Caudate nucleus (tissue), 63 donors: ENCODE measurements at places on chromosomes 13 and 19.

- no peak for DNase-seq
These were observed 635.4 kb upstream of the ARGLU1 start for GRCh38 chr13:107203146-107203847.

- DNase-seq = no peak
These were observed 4.4 kb upstream of the EID2 start for GRCh38 chr19:39544226-39544903.

DNA sequence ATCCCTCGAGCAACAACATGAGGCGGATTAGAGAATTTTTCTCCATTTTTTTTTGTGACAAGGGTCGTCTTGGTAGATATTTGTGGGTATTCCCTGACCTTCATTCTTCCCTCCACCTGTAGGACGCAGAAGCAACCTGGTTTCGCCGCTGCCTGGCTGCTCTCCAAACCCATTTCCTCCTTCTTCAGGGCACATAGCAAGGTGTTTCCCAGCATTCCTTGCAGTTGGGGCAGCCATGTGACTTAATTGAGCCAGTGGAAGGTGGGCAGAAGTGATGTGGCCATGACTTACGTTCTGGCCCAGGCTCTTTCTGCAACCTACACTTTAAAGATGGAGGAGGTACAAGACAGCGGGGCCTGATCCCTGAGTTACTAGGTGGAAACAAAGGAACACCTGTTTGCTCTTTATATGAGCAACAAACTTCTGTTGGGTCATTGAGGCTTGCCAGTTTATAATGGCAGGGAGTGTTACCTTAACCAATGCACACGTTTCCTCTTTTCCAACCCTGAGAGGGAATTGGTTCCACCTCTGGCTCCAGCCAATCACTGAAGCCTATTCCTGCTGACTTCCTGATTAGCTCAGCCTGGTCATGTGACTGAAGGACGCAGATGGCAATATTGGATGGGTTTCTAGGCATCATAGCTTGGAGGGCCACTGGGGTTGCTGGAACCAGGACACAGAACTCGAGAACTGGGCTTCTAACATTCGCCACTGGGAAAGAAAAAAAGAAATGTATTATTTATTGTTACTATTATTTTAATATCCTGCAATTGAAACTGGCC is 30.8 kb upstream of the ZNRF4 start:
- DNase-seq = no peak

DNA sequence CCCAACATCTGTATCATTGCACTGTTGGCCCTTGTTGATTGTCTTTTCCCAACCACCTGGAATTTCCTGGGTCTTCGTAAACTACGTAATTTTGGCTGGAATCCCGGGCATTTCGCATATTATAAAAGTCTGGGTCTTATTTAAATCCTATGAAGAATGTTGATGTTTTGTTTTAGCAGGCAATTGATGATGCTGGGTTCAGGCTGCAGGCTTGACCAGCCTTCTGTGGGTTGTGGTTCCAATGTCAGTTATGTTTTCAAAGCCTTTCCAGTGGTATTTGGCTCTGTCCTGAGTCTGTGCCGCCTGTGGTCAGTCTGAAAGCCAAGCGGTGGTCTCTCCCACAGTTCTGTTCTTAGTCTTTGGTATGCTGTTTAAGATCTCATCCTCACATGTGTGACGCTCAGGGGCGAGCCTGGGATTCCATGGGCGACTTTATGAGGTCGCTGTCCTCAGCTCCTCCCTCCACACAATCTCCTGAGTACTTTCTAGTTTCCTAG is 12.4 kb downstream of the SLC35E1 start:
- no peak for DNase-seq

GRCh38 chr19:1893791-1894190 is 8.5 kb upstream of the ABHD17A start:
- DNase-seq = no peak

DNA sequence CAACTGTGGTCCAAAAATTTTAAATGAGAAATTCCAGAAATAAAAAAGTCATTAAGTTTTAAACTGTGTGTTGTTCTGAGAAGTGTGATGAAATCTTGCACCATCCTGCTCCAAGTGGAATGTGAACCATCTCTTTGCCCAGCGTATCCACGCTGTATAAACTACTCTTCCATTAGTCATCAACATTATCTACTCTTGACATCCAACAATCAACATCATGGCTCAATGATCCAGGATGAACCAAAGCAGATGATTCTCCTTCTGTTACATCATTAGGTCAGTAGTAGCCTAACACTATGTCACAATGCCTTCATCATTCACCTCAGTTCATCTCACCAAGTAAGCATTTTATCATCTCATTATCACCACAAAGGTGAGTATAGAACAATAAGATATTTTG is 55.3 kb downstream of the SUCLA2 start:
- DNase-seq = no peak

GRCh38 chr13:48556817-48557216 is 23.9 kb upstream of the RCBTB2 start:
- DNase-seq = no peak

DNA sequence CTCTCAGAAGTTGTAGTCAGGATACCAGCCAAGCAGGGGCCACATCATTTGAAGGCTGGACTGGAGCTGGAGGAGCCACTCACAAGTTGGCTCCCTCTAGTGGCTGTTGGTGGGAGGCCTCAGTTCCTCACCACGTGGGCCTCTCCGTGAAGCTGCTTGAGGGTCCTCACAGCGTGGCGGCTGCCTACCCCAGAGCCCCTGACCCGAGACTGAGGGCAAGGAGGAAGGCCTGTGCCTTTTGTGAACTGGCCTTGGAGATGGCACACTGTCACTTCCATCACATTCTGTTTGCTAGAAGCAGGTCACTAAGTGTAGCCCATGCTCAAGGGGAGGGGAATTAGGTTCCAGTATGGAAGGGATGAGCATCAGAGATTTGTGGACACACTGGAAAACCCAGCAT is 14.6 kb downstream of the GNA11 start:
- DNase-seq = no peak

- peak; percentile 55 for DNase-seq
These were observed 21.6 kb downstream of the VASP start for GRCh38 chr19:45528744-45529419.

- DNase-seq = no peak
These were observed 175.4 kb downstream of the KLF12 start for GRCh38 chr13:73958657-73959397.

DNA sequence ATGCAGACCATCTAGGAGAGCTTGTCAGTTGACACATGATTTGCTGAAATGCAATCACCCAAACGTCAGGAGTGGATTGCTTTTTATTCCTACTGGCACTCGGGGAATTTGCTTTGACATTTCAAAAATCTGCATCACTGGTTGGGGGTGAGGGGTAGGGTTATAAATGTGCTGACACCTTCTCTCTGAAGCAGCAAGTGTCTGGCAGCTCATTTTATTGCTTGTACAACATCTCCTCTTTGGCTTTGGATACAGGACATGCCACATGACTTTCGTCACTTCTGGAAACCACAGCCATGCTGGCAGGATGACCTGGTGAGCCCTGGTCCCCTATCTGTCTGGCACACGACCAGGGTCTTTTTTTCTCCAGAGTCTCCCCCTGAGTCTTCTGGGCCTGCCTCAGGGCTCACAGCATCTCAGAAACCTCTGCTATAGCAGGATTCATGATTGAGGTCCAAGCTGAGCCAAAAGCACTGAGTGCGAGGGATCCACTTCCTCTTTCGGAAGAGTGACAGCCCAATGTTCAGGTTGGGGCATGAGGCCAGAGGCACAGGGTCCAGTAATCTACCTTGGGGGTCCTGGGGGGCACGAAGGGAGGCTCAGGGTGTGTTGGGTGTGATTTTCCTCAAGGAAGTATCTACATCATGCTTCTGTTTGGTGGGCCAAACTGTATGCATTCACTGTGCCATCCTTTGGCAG is 60.1 kb downstream of the HSPH1 start:
- DNase-seq = no peak

DNA sequence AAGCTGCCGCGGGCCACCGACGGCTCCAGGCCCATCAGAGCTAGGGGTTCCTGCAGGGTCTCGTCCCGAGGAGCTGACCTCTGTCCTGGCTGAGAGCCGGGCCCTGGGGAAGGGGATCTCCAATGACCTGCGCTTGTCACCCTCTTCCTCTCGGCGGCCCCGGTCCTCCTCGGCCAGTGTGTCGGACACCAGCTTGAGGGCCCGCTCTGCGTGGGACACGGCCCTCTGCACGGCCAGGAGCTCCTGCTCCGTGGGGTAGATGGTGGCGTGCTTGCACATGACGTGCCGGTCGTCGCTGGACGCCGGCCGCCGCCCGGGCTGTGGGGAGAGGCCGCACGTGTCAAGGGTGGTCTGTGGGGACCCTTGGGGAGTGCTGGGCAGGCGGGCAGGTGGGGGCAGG is 32.7 kb upstream of the MATK start:
- DNase-seq = no peak

DNA sequence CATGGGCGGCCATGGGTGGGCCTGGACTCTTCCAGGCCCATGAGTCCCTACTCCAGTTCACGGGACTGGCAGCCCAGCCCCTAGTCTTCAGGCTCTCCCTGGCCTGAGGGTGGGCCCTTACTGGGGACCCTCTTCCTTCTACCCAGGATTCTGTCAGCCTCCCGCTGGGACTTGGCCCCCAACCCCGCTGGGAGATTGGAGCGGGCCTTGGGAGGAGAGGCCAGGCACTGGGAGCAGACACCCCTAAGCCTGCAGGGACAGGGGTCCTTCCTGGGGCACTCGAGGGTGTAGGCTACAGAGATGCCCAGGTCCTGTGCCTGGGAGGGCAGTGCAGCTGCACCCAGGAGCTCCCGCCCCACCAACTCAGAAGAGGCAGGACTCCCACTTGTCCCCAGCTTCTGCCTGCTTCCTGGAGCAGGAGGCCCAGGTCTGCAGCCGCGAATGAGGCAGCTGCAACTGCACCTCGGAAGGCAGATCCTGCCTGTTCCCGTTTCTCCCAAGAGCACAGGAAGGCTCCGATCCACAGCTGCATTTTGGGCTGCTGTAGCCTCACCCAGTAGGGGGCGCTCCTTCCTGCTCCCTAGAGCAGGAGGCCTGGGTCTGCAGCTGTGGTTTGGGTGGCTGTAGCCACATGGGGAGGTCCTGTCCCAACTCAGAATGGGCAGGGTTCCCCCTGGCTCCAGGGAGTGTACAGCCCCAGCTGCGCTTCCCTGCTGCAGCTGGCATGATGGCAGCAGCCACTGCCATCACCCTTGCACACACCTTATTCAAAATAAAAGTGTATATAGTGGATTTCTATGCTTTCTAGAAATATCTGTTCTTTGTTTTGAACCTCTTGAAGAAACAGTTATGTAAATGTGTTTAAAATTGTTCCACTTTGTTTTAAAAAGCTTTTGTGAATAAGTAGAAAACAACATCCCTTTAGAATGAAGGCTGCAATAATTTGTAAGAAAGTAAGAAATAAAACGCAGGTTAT is 46.8 kb downstream of the TEX26 start:
- peak; percentile 13 for DNase-seq

- DNase-seq = no peak
These were observed 352.8 kb downstream of the KLF12 start for GRCh38 chr13:73781384-73781783.
